Gastrocnemius medialis (tissue), 4 donors: ENCODE measurements at places on chromosomes 2 and 18. TPM values are rescaled to one million over a fixed set of nuclear protein-coding genes. Genes with fewer than 3 reads are reported as not detected.

The SCYGR4 gene
- not detected for total RNA-seq

DNA sequence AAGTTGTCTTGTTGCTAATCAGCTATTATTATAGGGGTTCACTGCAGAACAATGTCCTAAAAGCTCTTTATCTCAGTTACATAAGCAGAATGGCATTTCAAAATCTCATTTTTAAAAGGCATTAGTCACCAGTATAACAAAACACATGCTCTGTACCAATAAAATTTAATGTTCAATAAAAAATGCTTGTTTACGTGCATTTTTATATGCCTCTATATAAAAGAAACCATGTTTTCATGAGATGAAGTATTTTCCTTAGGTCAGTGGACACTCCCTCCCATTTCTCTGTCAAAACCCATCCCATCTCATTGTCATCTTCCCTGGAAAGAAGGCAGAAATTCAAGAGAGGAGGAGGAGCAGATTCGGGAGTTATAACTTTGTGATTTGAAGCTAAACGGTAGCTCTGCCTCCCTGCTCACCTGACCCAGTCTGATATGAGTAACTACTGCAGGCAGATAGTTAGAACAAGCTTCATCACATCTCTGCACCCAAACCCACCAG lies 231.9 kb upstream of the SIX2 start:
- peak overlapping the region; percentile 79 for H3K27ac ChIP-seq
- no peak for DNase-seq
- no peaks in the 10 kb centered on the region for H3K36me3 ChIP-seq
- no peak overlapping the region for H3K4me3 ChIP-seq
- H3K4me1 ChIP-seq, result peaks cover 46% of the 10 kb centered on the region

DNA sequence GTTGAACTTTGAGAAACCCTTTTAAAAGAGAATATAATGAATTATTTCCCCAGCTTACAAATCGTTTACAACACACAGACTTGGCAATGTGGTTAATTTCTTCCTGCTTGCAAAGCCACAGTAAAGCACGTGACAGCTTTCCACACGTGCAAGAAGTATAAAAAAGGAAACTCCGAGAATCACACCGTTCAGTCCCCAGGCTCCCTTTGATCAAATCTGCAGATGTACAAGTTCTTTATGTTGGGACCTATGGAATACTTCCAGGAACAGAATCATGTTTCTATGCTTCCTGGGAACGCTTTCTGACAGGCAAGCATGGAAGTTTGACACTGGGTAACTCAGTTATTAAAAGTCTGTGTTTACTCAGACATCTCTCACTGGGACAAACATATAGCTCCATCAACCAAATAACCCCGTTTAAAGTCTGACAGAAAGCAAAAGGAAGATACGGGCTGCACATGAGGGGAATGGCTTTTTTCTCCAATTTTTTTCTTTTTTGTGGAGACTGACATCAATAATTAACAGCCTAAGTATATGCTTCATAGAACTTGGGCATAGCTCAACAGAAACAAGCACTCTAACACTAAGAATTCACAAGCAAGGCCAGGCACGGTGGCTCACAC lies 134.8 kb downstream of the EIPR1 start:
- no peak overlapping the region for H3K4me3 ChIP-seq
- DNase-seq, result no peak
- no peaks in the 10 kb centered on the region for H3K36me3 ChIP-seq
- H3K27ac ChIP-seq, result no peak overlapping the region
- H3K27me3 ChIP-seq, result no peaks in the 10 kb centered on the region

The CPLX4 gene
- not detected for total RNA-seq

- H3K27me3 ChIP-seq, result no peaks in the 10 kb centered on the region
- H3K36me3 ChIP-seq, result no peaks in the 10 kb centered on the region
- no peak overlapping the region for H3K4me3 ChIP-seq
Observed at GRCh38 chr18:37717656-37718055, 152.1 kb upstream of the CELF4 start.

- H3K27ac ChIP-seq, result no peak overlapping the region
- H3K27me3 ChIP-seq, result no peaks in the 10 kb centered on the region
- no peaks in the 10 kb centered on the region for H3K4me1 ChIP-seq
- no peak overlapping the region for H3K4me3 ChIP-seq
Observed at GRCh38 chr2:55917117-55917516, 6.5 kb downstream of the EFEMP1 start.

DNA sequence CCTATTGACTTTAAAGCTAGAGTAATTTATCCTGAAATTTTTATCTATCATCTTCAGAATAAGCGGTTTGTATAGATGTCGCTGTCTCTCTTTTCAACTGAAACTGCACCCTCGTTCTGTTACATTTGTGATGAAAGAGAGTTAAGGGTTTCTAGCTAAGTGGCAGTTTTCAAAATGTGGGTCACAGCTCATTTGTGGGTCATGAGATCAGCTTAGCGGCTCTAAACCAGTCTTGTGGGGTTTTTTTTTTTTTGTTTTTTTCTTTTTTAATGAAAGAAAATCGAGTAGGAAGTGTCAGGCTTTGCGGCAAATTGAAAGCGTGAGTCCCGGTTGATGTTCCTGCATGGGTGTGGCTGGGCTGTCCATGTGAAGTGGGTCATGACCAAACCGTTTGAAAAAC lies 31.2 kb downstream of the SALL3 start:
- DNase-seq, result no peak
- H3K27ac ChIP-seq, result no peak overlapping the region
- H3K4me1 ChIP-seq, result no peaks in the 10 kb centered on the region

GRCh38 chr18:45850021-45850420 lies 24.5 kb downstream of the SIGLEC15 start:
- no peak for DNase-seq
- no peak overlapping the region for H3K27ac ChIP-seq
- H3K4me3 ChIP-seq, result no peak overlapping the region
- H3K27me3 ChIP-seq, result no peaks in the 10 kb centered on the region
- peaks cover 4% of the 10 kb centered on the region for H3K36me3 ChIP-seq

DNA sequence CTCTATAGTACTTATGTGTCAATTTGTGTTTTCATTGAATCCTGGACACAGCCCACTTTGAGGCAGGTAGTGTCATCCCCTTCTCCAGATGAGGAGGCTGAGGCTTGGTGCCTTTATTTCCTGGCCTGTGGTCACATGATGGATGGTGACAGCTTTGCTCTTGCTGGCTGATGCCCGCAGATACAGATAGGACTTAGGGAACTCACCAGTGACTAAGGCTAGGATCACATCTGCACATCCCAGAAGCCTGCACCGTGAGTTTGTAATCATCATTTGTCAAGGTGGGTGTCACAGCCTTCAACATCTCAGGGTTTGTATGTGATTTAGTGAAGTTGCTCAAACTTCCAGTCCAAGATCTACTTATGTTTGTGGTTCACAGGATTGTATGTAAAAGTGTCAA lies 295.1 kb upstream of the RAB12 start:
- no peak for DNase-seq
- no peaks in the 10 kb centered on the region for H3K4me1 ChIP-seq
- no peak overlapping the region for H3K27ac ChIP-seq
- H3K36me3 ChIP-seq, result peaks cover 6% of the 10 kb centered on the region
- H3K4me3 ChIP-seq, result no peak overlapping the region

The GRHL1 gene
- total RNA-seq, result 0.29 TPM

The OTOF gene
- total RNA-seq, result 0.09 TPM

- DNase-seq, result no peak
- H3K27ac ChIP-seq, result no peak overlapping the region
- no peaks in the 10 kb centered on the region for H3K36me3 ChIP-seq
- H3K4me1 ChIP-seq, result peaks cover 8% of the 10 kb centered on the region
- H3K27me3 ChIP-seq, result no peaks in the 10 kb centered on the region
- H3K4me3 ChIP-seq, result no peak overlapping the region
Observed at GRCh38 chr2:241153616-241154015, 3.3 kb downstream of the PPP1R7 start.

DNA sequence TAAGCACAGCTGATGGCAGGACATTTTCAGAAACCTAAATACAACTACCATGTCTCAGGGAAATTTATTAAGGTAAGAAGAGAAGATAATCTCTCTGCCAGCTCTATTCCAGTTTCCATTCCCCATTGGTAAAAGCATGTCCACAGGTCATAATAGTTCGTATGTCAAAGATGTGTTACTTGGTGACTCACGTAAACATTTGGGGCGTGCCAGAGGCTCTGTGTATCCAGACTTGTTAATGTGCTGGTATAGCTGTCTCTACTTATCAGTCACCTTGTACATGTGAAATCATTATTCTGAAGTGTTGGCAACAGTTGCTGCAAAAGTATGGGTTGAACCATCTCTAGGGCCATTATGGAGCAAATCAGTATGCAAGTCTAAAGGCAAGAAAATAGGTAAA lies 1345.1 kb downstream of the SUCLG1 start:
- no peaks in the 10 kb centered on the region for H3K27me3 ChIP-seq
- H3K36me3 ChIP-seq, result no peaks in the 10 kb centered on the region
- H3K27ac ChIP-seq, result no peak overlapping the region

GRCh38 chr18:64692826-64693225 lies 543.9 kb upstream of the LINC00305 start:
- H3K27ac ChIP-seq, result no peak overlapping the region
- H3K4me1 ChIP-seq, result no peaks in the 10 kb centered on the region
- H3K36me3 ChIP-seq, result no peaks in the 10 kb centered on the region
- H3K4me3 ChIP-seq, result no peak overlapping the region
- no peak for DNase-seq
- no peaks in the 10 kb centered on the region for H3K27me3 ChIP-seq

- no peaks in the 10 kb centered on the region for H3K36me3 ChIP-seq
- H3K4me3 ChIP-seq, result no peak overlapping the region
- H3K27me3 ChIP-seq, result no peaks in the 10 kb centered on the region
- peak overlapping the region; percentile 26 for H3K27ac ChIP-seq
- H3K4me1 ChIP-seq, result peaks cover 36% of the 10 kb centered on the region
- DNase-seq, result no peak
Observed at GRCh38 chr18:48732767-48733424, 194.1 kb downstream of the CTIF start.

DNA sequence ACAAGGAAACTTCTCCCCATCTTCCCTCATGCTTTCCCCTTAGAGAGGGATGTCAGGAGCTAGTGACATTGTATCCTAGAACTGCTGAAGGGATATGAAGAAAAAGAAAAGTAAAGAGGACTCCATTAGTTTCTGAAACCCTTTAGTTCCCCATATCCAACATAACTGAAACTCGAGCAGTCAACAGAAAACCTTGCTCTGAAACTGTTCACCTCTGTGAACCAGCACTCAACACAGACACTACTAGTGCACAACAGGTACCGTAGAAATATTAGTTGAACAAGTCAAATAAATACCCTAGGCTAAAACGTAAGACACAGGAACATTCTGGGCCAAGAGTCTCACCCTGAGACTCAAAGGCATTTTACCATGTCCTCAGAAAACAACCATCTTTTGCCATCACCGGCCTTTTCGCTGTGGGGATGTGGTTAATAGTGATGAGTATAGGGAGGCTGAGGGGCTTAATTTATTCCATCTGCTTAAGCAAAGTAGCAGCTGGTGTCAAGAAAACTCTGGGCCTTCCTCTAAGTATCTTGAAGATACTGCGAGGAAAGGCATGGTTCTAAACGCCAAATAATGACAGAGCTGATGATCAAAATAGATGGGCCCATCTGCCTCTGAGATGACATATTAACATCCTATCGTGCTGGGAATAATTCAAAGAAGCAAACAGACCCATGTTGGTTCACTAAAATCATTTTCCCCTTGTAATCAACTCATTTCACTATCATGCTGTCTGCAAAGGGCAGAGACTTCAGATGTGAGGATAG lies 156.8 kb downstream of the STK39 start:
- no peaks in the 10 kb centered on the region for H3K4me1 ChIP-seq
- no peaks in the 10 kb centered on the region for H3K27me3 ChIP-seq
- no peaks in the 10 kb centered on the region for H3K36me3 ChIP-seq
- H3K4me3 ChIP-seq, result no peak overlapping the region
- no peak overlapping the region for H3K27ac ChIP-seq

The CRYBA2 gene
- not detected for total RNA-seq

The ORC4 gene
- total RNA-seq, result 34.8 TPM

DNA sequence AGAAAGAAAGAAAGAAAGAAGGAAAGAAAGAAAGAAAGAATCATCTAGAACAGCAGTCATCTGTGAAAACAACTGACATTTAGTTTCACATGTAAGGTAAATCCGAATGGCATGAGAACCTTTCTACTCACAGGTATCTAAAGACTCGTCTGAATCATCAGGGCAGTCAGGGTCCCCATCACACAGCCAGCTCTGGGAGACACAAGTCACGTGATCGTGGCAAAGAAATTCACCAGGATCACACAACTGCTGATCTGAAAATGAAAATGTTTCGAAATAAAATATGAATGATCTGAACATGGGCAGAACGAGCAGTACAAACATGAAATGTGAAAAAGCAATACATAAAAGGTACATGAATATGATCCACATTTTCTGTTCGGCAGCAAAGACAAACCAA lies 320.7 kb downstream of the LRP1B start:
- H3K27me3 ChIP-seq, result no peaks in the 10 kb centered on the region
- no peak for DNase-seq
- no peak overlapping the region for H3K27ac ChIP-seq
- no peaks in the 10 kb centered on the region for H3K36me3 ChIP-seq
- no peaks in the 10 kb centered on the region for H3K4me1 ChIP-seq
- H3K4me3 ChIP-seq, result no peak overlapping the region

The NPHP1 gene
- 3.8 TPM for total RNA-seq

The SPR gene
- total RNA-seq, result 22.8 TPM

The SPDYA gene
- total RNA-seq, result not detected

The CXCR1 gene
- total RNA-seq, result 0.55 TPM

- H3K4me1 ChIP-seq, result peaks cover 11% of the 10 kb centered on the region
- no peak for DNase-seq
- no peaks in the 10 kb centered on the region for H3K27me3 ChIP-seq
- H3K36me3 ChIP-seq, result no peaks in the 10 kb centered on the region
- no peak overlapping the region for H3K4me3 ChIP-seq
Observed at GRCh38 chr2:63580651-63581297, 7.5 kb downstream of the WDPCP start.

GRCh38 chr2:75844651-75845050 lies 133.9 kb upstream of the GCFC2 start:
- H3K4me1 ChIP-seq, result no peaks in the 10 kb centered on the region
- H3K27me3 ChIP-seq, result no peaks in the 10 kb centered on the region
- H3K27ac ChIP-seq, result no peak overlapping the region
- DNase-seq, result no peak
- no peak overlapping the region for H3K4me3 ChIP-seq

DNA sequence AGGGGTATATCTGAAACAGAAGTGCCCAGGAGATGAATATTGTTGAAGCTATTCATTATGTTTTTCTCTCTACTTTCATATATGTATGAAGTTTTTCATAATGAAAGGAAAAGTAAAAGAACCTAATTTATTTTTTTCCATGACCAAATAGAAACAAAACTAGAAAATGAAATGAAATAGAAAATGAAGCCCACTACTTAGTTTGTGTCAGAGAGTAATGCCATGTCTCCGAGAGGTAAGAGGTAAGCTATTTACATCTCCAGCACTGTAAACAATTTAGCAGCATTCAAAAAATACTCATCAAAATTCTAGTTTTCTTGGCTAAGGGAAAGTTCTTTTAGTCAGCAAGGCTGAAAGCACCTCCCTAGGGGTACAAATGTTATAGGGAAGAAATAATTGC lies 238.6 kb downstream of the PTH2R start:
- no peak for DNase-seq
- no peak overlapping the region for H3K27ac ChIP-seq
- H3K27me3 ChIP-seq, result no peaks in the 10 kb centered on the region
- H3K36me3 ChIP-seq, result no peaks in the 10 kb centered on the region
- no peaks in the 10 kb centered on the region for H3K4me1 ChIP-seq

GRCh38 chr2:7676714-7677113 lies 759.5 kb downstream of the RNF144A start:
- no peaks in the 10 kb centered on the region for H3K4me1 ChIP-seq
- no peak overlapping the region for H3K4me3 ChIP-seq
- DNase-seq, result no peak
